Activated CD8-positive, alpha-beta memory T cell treated with anti-CD3 and anti-CD28 coated beads, Interleukin-2, amount 10 ng/mL, durations not matched to agents 7 days and 5 days (primary cell): ENCODE measurements at places on chromosomes 12 and 14. TPM values are rescaled to one million over a fixed set of nuclear protein-coding genes. Genes with fewer than 3 reads are reported as not detected.

- no peak for DNase-seq
Measured at GRCh38 chr12:267581-268482, 5.2 kb upstream of the SLC6A13 start.

The LRP10 gene
- total RNA-seq, result 59.0 TPM

- no peak for DNase-seq
Measured at GRCh38 chr12:52295663-52296062, 4.3 kb upstream of the KRT81 start.

DNA sequence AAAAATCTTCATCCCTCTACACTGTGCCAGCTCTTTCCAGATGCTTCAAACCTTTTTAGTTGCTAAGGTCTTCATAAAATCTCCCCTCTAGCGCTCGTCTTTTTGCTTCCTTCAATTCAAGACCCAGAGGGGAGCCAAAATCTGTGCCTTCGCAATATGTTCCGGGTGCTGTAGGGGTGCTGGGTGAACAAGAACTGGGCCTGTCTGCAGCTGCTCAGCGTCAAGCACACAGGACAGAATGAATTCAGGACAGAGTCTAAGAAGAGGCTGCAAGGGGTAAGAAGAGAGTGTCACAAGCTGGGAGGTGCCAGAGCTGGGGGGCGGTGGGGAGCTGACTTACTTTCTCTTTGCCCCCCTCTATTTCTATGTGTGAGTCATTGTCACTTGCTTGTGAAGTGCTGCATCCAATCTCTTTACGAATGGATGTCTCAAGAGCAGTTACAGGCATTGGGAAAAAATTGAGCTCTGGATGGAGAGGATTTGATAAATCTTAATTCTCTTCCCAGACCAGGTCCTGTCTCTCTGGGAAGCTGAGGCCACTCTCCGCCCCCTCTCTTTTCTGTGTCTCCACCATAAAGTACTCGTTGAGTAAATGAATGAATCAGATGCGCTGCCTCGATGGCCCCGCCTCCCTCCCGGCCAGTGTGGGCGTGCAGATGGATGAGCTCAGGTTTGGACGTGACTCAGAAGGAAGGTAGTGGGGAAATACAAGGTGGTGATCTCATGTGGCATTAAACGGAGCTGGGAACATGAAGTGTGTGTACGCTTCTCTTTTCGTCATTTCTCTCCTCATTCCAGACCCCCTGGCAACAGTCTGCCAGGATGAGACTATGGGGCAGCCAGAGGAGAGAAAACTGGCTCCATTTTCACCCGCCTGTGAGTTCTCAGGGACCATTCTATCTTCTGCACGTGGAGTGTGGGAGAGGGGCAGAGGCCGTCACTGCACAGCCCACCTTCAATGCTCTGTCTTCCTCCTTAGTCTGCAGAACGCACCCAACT, 91.3 kb downstream of the TSPAN9 start:
- DNase-seq, result no peak

The TESPA1 gene
- 74.6 TPM for total RNA-seq

The GALNT16 gene
- 0.16 TPM for total RNA-seq

DNA sequence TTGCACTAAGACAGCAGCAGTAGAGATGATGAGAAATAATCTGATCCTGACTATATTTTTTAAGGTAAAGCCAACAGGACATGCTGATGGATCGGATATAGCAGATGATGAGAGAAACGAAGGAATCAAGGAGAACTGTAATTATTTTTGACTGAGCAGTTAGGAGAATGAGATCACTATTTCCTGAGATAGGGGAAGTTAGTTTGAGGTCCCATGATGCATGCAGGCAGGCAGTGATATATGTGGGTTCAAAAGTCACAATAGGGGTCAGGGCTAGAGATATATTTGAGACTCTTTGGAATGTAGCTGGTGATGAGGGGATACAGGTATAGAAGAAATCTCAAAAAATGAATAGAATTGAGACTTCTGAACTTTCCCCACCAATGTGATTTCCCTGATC, 107.6 kb downstream of the GTF2A1 start:
- DNase-seq, result no peak

- DNase-seq, result no peak
Measured at GRCh38 chr12:47383942-47384341, 304.2 kb upstream of the AMIGO2 start.

DNA sequence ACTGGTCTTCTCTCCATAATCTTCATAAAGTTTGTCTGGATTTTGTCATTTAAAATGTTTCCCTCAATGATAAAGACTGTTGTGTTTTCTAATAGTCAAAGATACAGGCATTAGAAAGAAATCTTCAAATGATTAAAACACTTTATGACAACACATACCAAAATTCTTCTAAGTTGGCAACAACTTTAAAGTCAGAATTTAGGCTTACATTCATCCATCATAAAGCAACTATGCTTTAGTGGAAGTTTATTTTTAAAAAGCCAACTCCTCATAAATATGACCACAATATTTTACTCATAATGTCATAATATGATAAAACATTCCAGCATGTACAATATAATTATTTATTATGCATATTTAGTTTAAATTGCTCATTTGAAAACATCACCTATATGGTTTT, 17.2 kb upstream of the CCER1 start:
- DNase-seq, result no peak

The OAS3 gene
- total RNA-seq, result 394 TPM

DNA sequence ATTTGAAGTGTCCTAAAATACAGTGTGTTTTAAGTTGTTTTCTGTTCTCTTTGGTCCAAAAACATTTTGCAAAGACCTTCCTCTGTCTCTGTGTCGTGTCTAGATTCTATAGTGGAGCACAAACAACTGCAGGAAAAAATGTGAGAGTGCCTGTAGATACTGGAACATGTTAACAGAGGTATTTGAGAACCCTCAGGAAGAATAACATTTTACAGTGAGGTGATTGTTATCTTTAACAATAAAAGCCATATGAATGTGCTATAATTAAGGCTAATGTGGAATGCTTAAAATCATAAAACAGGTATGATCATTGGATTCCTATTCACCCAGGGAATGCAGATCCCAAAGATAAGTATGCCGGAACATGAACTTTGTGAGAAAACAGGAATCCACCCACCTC, 98.0 kb downstream of the SAMD4A start:
- DNase-seq, result no peak

DNA sequence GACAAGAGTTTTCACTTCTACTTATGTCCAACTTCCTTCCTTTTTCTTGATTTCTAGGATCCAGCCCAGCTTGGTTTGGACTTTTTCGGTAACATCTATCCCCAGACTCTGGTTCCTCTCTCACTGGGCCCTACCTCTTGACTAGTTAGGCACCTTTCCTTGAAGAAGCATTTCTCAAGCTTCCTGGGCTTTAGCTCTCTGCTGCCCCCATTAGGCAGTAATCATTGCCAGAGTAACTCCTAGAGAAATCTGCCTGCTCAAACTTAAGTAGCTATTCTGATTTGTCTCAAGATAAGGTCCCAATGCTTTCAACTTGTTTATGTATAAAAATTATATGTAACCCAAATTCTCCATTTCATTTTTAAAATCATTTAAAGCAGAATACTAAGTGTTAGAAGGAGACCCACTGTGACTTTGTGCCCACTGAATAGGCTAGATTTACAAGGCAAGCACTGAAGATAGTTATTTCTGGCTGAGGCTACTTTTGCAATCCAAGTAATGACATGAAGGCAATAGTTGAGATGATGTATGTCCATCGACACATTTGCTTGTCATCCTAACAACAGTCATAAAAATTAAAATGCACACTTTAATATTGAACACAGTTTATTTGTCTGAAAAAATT, 275.0 kb upstream of the G2E3 start:
- DNase-seq, result no peak

DNA sequence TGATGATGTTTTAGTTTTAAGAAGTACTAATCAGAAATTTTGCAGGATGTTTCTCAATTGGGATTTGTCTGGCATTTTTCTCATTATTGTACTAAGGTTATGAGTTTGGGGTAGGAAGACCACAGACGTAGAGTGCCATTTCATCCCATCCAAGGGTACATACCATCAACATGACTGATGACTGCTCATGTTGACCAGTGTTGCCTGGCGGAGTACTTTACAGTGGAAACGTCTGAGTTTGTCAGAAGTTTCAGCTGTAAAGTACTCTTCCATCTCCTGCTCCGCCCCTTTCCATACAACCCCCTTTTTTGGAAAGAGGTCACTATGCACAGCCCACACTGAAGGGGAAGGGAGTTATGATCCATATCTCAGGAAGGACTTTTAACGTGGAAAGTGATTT, 74.2 kb downstream of the RCOR1 start:
- no peak for DNase-seq

The STRAP gene
- 96.3 TPM for total RNA-seq

- no peak for DNase-seq
Measured at GRCh38 chr12:79423560-79423959, 267.2 kb downstream of the PAWR start.
